Suprapubic skin (tissue), 4 donors: ENCODE measurements at places on chromosomes 12 and 14. TPM values are rescaled to one million over a fixed set of nuclear protein-coding genes. Genes with fewer than 3 reads are reported as not detected.

GRCh38 chr14:105329411-105330150, 15.0 kb downstream of the PACS2 start:
- H3K4me1 ChIP-seq, result peaks cover 21% of the 10 kb centered on the region
- H3K27me3 ChIP-seq, result no peaks in the 10 kb centered on the region
- H3K27ac ChIP-seq, result peak overlapping the region; percentile 19
- DNase-seq, result no peak

LMO3 gene
- 8.2 TPM for total RNA-seq

DNA sequence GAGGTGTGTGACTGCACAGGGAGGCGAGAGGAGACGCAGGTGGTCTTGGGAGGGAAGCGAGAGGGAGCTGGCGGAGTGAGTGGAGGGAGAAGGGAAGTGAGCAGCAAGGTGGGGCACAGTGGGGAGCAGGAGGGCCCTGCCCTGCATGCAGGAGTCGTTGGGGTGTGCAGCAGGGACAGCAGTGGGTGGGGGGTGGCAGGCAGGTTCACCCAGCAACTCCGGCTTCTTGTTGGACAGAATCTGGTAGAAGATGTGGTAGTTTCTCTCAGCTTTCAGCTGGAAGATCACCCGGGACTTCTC, 5.0 kb downstream of the MYH6 start:
- H3K4me1 ChIP-seq, result no peaks in the 10 kb centered on the region
- H3K27ac ChIP-seq, result no peak overlapping the region

- no peaks in the 10 kb centered on the region for H3K4me1 ChIP-seq
- DNase-seq, result no peak
- no peak overlapping the region for H3K27ac ChIP-seq
- H3K27me3 ChIP-seq, result no peaks in the 10 kb centered on the region
- H3K4me3 ChIP-seq, result no peak overlapping the region
Measured at GRCh38 chr14:80260645-80261044, 49.3 kb upstream of the DIO2 start.

NAB2 gene
- 28.2 TPM for total RNA-seq

DNA sequence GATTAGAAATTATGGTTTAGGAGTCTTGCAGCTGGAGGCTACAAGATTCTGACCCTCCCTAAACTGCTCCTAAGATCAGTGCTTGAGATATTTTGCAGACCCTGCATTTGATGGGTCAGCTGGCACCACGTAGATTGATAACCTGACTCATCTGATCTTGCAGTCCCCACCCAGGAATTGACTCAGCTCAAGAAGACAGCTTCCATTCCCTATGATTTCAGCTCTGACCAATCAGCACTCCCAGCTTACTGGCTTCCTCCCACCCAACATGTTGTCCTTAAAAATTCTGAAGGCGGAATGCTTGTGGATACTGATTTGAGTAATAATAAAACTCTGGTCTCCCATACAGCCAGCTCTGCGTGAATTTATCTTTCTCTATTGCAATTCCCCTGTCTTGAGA, 23.2 kb upstream of the MTHFD1 start:
- no peak for DNase-seq
- H3K27ac ChIP-seq, result no peak overlapping the region
- no peaks in the 10 kb centered on the region for H3K36me3 ChIP-seq
- H3K27me3 ChIP-seq, result no peaks in the 10 kb centered on the region
- no peak overlapping the region for H3K4me3 ChIP-seq

DNA sequence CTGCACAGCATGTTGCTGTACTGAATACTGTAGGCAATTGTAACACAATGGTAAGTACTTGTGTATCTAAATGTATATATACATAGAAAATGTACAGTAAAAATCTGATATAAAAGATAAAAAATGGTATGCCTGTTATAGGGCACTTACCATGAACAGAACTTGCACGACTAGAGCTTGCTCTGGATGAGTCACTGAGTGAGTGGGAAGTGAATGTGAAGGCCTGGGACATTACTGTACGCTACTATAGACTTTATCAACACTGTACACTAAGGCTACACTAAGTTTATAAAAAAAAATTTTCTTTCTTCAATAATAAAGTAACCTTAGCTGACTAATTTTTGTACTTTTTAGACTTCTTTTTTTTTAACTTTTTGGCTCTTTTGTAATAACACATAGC, 24.2 kb upstream of the NEDD1 start:
- no peak overlapping the region for H3K27ac ChIP-seq
- H3K27me3 ChIP-seq, result no peaks in the 10 kb centered on the region
- no peaks in the 10 kb centered on the region for H3K4me1 ChIP-seq
- H3K36me3 ChIP-seq, result no peaks in the 10 kb centered on the region
- no peak overlapping the region for H3K4me3 ChIP-seq

KRT74 gene
- 14.1 TPM for total RNA-seq

CIDEB gene
- total RNA-seq, result 23.4 TPM

PDE3A gene
- total RNA-seq, result 0.79 TPM

GRCh38 chr12:116448165-116448739, 110.9 kb upstream of the MAP1LC3B2 start:
- no peak overlapping the region for H3K4me3 ChIP-seq
- no peak for DNase-seq
- no peaks in the 10 kb centered on the region for H3K36me3 ChIP-seq
- H3K27me3 ChIP-seq, result no peaks in the 10 kb centered on the region
- H3K27ac ChIP-seq, result no peak overlapping the region

- no peaks in the 10 kb centered on the region for H3K36me3 ChIP-seq
- no peaks in the 10 kb centered on the region for H3K27me3 ChIP-seq
- H3K4me3 ChIP-seq, result no peak overlapping the region
- DNase-seq, result no peak
Measured at GRCh38 chr12:85866986-85867776, 6.9 kb upstream of the NTS start.

TAPBPL gene
- 11.6 TPM for total RNA-seq

SELPLG gene
- 5.6 TPM for total RNA-seq
